CD4-positive, alpha-beta T cell treated with Interleukin-4 for 4 hours (primary cell): ENCODE measurements at places on chromosomes 12 and 14.

GRCh38 chr12:121697093-121697698 is 15.4 kb upstream of the TMEM120B start:
- peak; percentile 76 for DNase-seq

DNA sequence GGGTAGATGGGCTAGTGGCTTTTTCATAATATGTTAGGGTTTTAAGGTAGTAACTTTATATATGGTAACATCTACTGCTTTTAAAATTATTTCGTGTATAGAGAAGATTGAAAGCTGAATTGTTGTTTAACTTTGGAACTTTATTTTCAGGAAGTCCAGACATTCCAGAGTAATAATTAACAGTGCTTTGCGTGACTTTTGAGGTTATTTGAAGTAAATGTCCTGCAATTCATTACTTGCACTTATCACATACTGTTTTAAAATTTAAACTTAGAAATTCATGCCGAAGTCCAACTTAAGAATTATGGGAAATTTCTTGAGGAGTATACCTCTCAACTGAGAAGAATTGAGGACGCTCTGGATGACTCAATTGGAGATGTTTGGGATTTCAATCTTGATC is 3.3 kb downstream of the WASHC4 start:
- DNase-seq = no peak

- no peak for DNase-seq
Observed at GRCh38 chr14:78835909-78836308, 665.7 kb downstream of the NRXN3 start.

GRCh38 chr12:49706351-49707127 is 666 bp downstream of the FMNL3 start:
- no peak for DNase-seq

- no peak for DNase-seq
Observed at GRCh38 chr12:126907900-126908764, 1358.8 kb upstream of the TMEM132C start.

- no peak for DNase-seq
Observed at GRCh38 chr12:48862760-48863159, 2.9 kb downstream of the RND1 start.

GRCh38 chr14:20711685-20712084 is 23.1 kb downstream of the ANG start:
- no peak for DNase-seq

- DNase-seq = no peak
Observed at GRCh38 chr12:19548834-19549233, 109.5 kb downstream of the AEBP2 start.

GRCh38 chr12:14664434-14665023 is 31.9 kb downstream of the GUCY2C start:
- peak; percentile 50 for DNase-seq

- DNase-seq = no peak
Observed at GRCh38 chr12:70724444-70724843, 87.2 kb upstream of the PTPRB start.

DNA sequence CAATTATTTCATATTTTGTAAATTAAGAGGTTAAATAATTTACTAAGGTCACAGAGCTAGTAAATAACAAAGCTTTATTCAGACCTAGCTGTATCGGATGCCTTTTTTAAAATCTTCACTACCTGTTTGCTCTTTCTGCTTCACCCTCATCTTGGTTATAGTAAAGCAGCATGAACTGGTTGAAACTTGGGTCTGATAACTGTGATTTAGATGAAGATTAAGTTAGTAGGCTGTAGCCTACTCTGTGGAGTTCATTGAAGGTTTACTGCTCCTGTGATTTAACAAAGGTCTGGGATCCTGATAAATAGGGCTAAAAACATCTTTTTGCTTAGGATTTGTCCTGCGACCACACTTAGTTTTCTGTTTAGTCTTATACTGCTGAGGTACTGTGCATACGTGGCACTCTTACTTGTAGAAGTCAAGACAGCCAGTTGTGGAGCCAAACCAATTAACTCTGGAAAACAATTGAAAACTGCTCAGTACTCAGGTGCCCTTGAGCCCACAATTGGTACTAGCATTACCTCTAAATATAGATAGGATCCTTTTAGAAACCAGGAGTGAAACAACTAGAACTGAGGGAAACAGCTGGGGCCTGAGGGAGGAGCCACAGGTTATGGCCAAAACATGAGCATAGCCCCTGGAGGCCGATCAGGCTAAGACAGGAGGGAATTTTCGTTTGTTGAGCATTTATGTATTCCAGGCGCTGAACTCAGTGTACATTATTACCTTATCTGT is 2.3 kb downstream of the SPATS2 start:
- DNase-seq = no peak

DNA sequence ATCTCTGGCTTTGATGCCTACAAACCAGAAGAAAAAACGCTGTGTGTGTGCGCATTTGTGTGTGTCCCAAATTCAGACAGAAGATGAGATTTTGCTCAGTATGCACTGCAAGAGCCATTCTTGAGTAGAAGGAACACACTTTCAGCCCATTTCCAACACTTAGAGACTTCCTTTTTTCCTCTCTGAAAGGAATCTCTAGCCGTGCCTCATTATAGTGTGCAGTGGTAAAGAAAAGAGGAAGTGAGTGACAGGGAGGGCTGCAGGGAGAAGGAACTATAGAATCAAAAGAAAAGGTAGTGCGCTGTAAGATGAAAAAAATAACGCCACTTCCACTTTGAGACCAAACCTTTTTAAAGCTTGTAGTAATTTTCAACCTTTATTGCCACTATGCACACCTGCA is 1400.9 kb upstream of the FLRT2 start:
- no peak for DNase-seq

DNA sequence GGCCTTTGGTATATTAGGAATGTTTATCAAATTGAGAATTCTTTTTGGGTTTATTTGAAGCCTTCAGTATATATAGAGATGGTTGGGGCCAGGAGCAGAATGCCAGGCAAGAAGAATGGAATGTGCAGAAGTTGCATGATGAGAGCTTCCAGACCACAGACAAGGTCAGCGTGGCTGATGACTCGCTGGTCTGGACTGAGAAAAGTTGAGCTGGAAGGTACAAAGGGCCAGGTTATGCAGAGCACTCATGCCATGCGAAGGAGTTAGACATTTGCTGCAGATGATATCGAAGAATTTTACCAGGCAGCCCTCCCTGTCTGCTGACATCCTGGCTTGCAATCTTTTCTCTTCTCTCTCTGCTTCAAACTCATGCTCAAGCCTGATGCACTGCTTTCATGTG is 196.2 kb upstream of the ARHGAP5 start:
- no peak for DNase-seq

DNA sequence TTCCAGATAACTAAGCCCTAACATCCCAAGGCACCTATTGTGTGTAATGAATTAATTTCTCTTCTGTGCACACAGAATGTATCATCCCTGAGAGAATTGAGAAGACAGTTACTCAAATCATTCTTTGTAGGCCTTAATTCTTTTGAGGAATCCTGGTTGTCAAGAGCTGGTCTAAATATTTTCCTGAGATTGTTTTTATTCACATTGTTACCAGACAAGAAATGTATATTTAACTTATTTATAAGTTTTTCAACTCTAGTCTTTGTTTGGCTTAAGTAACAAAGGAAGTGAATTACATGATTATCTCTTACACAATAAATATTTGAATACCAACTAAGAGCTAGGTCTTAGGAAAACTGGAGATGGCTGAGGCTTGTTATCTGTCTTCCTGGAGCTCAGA is 169.4 kb downstream of the DACT1 start:
- no peak for DNase-seq

DNA sequence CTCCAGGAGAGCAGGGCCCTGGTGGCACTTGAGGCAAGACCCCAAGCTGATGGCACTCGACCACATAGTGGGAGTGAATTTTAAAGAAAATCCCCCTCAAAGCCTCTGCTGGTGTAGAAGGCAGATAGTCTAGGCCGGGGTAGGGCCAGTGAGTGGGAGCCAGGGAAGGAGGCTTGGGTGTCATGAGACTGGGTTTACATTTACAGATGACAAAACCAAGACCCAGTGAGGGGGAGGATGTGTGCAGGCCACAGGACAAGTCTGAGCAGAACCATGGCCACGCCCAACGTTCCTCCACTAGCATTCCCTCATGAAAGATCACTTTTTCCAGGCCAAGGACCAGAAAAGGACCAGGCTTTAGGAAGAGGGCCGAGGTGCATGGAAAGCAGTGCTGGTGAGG is 42.0 kb downstream of the EVL start:
- DNase-seq = no peak

GRCh38 chr12:57514720-57515407 is 5.5 kb downstream of the DDIT3 start:
- DNase-seq = no peak

DNA sequence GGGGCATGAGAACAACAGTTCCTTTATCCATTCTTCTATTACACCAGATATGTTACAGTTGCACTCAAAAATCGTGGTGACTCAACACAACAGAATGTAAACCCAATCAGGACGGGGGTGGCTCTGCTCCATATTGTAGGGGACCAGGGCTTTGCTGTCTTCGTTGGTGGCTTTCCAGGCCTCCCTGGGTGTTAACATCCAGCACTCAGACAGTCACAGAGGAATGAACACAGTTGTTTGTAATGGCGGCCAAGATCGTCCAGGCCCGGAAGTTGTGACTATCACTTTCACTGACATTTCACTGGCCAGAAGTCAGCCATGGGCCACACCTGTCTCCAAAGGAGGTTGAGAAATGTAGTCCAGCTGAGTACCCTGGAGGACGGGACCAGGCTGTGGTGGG is 204.1 kb downstream of the CACNA1C start:
- DNase-seq = no peak

DNA sequence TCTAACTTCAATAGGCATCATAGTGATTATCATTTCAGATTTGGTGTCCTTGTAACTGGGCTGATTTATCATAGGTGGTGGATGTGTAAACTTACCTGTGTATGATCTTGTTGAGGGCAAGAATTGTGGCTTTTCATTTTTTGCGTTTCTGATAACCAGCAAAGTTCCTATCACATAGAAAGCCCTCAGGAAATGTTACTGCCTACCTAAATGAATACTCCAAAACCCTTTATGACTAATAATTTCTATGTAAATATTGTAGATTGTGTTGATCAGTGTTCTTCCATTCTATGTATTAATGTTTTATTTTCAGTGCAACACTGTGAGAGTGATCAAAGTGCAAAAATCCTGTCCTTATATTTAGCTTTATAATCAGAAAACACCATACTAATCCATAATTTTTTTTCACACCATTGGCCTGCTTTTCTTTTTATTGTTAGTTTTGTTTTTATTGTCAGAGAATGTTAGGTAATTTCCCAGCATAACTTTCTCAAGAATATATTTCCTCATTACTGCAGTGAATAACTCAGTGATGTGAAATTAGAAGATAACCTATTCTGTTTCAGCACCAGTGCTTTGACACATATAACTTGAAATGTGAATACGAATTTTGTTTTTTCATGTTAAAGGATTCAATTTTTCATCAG is 94.1 kb downstream of the GPHN start:
- DNase-seq = no peak

DNA sequence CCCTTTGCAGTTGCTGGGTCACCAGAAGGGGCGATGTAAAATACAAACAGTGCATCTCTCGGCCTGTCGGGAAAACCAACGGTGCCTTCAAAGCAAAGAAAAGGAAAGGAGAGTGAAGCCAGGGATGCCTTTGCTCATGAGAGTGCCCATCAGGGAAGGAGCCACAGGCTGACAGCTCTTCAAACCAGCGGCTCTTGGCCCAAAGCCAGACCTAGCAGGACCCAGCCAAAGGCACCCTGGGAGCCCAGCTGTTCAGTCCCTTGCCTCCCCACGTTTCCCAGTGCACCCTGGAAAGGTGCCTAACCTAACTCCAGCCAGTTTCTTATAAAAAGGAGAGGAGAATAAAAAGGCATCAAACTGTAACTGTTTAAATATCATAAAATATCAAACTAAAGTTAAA is 29.2 kb downstream of the PRMT8 start:
- no peak for DNase-seq

GRCh38 chr14:104149617-104150135 is 11.3 kb downstream of the KIF26A start:
- DNase-seq = no peak

GRCh38 chr12:74537126-74537706 is 419 bp upstream of the ATXN7L3B start:
- peak; percentile 67 for DNase-seq

GRCh38 chr12:82966001-82966559 is 279.4 kb downstream of the TMTC2 start:
- no peak for DNase-seq

- peak; percentile 74 for DNase-seq
Observed at GRCh38 chr14:49893309-49894213, 679 bp downstream of the ARF6 start.

- DNase-seq = no peak
Observed at GRCh38 chr12:68199127-68199526, 26.5 kb downstream of the IL26 start.

- no peak for DNase-seq
Observed at GRCh38 chr12:89919241-89919906, 210.7 kb upstream of the ATP2B1 start.

- peak; percentile 24 for DNase-seq
Observed at GRCh38 chr14:97976861-97977260, 1179.7 kb downstream of the VRK1 start.

GRCh38 chr12:50192908-50193307 is 25.7 kb upstream of the CERS5 start:
- no peak for DNase-seq
